ENCODE measurements at places on chromosomes 3 and 15.

DNA sequence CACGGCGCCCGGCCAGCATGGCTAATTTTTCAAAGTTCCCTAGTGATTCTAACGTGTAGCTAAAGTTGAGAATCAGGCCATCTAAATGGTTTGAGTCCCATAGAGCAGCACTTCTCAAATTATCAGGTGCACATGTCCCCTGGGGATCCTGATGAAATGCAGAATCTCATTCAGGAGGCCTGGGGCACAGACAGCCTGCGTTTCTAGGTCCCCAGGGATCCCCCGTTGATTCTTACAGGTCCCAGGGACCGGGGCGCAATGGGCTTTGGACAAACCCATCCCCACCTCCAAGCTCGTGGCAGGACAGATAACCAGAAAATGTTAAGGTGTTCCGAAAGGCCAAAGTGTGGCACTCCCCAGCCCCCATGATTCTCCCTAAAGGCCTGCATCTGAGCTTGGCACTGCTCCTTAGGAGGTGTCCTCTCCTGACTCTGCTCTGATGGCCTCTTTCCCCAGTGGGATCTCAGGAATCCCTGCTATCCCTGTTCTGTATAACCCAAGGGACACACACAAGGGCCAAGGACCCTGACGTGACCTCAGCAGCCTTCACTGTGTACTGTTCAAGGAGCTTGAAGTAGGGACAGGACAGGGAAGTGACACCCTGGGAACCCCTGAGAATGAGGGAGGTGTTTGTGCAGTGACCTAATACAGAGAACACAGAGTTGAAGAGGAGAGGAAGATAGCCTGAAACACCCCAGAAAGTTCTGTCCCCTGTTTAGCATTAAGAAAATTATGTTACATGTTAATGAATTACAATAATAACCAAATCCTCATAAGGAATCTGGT lies 8.0 kb downstream of the LRRK1 start:
- no peak for DNase-seq

DNA sequence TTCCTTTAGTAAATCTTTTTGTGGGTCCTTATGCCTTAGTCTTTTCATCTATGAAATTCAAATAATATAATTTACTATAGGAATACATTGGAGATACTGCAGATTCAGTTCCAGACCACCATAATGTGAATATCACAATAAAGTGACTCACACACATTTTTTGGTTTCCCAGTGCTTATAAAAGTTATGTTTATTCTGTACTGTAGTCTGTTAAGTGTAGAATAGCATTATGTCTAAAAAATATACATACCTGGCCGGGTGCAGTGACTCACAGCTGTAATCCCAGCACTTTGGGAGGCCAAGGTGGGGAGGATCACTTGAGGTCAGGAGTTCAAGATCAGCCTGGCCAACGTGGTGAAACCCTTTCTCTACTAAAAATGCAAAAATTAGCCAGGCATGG lies 53.9 kb upstream of the PAQR5 start:
- DNase-seq, result no peak

DNA sequence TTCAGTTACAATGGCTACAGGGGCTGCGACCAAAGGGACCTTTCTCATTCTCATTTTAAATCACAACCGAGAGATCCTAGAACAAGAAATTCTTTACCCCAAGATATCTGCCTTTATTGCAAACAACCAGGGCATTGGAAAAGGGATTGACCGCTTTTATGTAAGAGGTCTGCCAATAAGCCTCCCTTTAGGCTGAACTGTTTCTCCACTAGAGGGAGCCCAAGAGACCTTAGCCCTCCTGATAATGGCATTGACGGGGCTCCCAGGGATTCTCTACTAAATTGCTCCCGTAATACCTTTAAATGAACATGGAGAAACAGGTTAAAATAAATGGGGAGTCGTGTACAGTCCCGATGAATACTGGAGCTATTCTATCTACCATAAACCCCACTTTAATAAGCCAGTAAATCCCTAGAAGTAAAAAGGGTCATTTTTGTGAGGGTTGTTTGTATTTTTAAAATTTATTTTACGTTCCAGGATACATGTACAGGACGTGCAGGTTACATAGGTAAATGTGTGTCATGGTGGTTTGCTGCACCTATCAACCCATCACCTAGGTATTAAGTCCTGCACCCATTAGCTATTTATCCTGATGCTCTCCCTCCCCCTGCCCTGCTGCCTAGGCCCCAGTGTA lies 7.5 kb upstream of the IGSF10 start:
- DNase-seq, result no peak

GRCh38 chr3:135157045-135157740 lies 362.1 kb downstream of the EPHB1 start:
- DNase-seq, result no peak

DNA sequence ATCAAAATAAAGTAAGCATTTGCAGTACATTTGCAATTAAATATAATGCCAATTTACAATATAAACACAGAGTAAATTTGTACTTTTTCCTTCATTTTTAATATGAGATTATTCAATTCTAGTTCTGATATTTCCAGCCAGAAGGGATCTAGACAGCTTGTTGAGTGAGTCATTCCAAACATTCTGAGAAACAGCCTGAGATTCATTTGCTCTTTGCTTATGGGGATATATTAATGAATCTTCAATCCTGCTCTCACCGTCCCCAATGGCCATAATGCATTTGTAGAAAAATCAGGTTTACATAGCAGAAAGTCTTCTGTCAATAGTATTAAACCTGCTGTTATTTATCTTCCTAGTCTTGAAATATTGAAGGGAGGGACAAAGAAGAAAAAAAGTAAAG lies 554.2 kb downstream of the TUSC7 start:
- DNase-seq, result no peak

GRCh38 chr3:122646146-122646988 lies 34.3 kb upstream of the PARP14 start:
- no peak for DNase-seq

DNA sequence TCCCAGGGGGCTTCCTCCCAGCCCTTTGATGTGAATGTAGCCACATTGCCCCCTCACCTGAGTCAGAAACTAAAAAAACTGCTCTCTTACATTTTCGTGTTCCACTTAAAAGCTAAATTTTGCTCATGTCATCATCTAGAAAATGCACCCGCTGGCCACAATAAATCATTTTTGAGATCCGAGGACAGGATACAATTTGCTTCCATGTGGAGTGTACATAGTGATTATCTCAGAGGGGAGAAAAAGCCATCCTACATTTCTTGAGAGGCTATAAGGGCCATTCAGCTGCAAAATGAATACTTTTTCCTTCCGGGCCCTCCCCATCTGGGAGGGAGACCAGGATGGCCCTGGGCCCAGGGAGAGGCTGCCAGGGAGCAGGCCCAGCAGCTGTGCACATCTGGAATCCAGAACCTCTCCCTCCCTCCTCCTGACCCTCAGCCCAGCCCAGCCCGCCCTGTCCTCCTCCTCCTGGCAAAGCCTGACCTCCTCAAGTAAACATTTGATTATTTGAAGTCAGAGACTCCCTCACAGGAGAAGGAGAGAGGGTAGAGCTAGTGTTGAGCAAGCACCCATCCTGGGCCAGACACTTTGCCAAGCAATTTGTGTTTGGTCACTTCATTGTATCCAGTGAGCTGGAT lies 59.1 kb downstream of the CORO2B start:
- no peak for DNase-seq

DNA sequence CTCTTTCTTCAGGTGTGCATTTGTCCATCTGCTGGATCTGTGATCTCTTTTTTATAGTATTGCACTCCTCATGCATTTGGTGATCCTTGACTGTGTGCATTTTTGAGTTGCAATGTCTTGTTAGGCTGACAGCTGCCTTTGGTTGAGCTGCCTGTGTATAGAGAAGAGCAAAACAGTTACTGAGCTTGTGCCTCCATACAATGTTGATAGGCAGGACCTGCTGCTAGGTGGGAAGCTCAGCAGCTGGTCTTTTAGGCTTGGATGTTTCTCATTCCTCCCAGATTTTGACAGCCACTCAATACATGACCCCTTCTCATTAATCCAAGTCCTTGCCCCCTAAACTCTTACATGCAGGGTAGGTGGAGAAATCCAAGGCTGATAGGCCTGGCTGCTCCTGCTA lies 74.8 kb upstream of the PIAS1 start:
- no peak for DNase-seq

GRCh38 chr3:178386401-178386800 lies 149.8 kb upstream of the KCNMB2 start:
- DNase-seq, result no peak

DNA sequence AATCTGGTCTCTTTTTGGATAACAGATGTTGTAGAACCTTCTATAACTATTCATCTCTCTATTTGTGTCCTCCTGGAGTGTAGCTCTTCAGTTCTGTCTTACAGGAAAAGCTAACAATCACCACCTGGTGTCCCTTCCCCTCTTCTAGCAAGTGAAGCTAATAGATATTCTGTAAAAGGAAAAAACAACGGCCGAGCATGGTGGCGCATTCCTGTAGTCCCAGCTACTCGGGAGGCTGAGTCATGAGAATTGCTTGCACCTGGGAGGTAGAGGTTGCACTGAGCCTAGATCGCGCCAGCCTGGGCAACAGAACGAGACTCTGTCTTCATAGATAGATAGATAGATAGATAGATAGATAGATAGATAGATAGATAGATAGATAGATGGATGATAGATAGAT lies 779.4 kb downstream of the TUSC7 start:
- no peak for DNase-seq

DNA sequence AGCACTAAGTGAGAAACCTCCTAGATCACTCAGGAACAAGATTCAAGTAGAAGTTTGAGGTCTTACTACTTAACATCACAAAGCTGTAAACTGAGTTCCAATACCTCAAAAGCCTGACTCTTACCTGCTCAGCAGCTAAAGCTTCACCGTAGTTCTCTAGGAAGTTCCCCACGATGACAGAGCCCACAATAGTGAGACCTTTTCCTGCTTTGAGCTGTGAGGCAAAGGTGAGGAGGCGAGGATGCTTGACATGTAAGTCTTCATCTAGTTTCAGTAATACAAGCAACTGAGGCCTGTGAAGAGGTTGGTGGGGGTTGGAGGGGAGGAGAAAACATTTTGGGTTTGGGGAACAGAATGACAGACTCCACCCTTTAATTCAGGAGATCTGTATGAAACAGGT lies 15.7 kb downstream of the EMC4 start:
- DNase-seq, result no peak

DNA sequence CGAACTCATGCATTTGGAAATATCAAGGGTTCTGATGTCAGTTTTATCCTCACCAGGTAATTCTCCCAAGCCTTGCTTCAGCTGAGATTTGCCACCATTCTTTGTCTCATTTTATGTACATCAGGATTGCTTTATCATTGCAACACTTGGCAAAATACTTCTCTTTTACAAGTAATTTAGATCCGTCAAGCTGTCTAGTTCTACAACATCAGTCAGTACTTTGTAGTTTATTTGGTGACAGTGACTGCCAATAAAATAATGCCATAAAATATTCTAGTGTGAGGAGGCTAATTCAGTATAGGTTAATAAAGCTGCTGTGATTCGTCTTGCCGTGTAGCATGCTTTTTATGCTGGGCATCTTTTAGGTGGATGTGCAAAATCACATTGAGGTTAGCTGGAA lies 565.3 kb upstream of the SGO1 start:
- DNase-seq, result no peak

- DNase-seq, result no peak
These were observed 32.8 kb downstream of the SEC62 start for GRCh38 chr3:169999433-169999832.

DNA sequence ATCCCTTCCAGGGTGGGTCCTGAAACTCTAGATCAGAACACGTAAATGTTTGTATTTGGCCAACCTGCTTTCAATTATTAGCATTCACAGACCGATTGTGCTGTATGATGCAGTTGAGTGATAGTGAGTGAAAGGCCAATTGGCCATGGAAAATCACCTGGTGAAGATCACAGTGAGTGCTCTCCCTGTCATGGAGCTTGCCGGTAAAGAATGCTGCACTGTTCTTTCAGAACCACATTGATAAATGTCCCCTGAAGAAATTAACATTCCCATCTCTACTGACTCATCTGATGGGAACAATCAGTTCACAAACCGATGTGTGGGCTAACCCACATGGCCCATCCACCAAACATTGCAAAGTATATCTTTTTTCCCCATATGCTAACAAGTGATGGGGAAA lies 324.8 kb upstream of the TBL1XR1 start:
- no peak for DNase-seq

- DNase-seq, result no peak
These were observed 4.9 kb downstream of the PLA2G4B start for GRCh38 chr15:41843571-41843970.

DNA sequence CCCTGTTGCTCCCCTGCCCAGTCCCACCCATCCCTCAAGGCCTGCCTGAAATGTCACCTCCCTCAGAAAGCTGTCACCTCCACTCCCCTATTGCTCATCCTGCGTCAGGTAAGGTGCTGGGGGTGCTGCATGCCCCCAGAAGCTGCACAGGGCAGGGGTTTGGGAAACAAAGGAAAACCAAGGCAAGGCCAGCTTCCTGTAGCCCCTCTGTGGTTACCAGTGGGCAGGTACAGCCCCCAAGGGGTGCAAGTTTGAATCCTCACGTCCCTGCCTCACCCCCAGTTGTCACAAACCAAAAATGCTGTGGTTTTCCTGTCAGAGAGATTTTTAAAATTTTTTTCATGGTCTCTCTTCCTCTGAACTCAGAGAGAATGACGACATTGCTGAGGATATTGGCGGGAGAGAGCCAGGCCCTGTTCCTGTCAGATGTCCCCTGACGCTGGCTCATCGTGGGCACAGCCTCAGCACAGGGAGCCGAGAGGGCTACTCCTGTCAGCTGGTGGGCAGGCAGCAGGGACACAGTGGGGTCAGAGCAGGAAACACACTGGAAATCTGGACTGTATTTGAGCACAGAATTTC lies 27.0 kb downstream of the PSTPIP1 start:
- DNase-seq, result no peak

GRCh38 chr3:52454938-52455282 lies 494 bp upstream of the NISCH start:
- DNase-seq, result no peak

- DNase-seq, result no peak
These were observed 31.7 kb downstream of the TMEM212 start for GRCh38 chr3:171874879-171875278.

All from activated naive CD4-positive, alpha-beta T cell (primary cell).